Activated T-helper 1 cell treated with anti-CD3 and anti-CD28 coated beads, Interleukin-12 subunit alpha, Interleukin-12 subunit beta, Interleukin-2, Interleukin-4 antibody, amounts not matched to agents 30 ng/mL and 10 ng/mL and 1 ng/mL, durations not matched to agents 14 hours and 24 hours and 36 hours (primary cell): ENCODE measurements at places on chromosomes 12 and 14.

DNA sequence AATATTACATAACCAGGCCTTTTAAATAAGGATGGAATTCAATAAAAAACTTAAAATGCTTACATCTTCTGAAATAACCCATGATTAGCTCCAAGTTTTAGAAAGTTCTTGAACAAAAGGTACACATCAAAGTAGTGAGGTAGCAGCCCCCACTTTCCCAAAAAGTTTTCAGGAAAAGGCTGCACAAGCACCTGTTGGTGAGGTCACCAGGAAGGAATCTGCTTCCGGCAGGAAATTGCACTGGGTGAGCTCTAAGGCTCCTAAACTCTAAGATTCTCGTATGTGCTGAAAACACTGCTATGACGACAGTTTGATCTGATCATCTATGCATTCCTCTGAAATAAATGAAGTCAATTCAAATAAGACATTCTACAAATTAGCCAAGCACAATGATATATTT, 34.3 kb upstream of the TTC7B start:
- DNase-seq, result no peak

DNA sequence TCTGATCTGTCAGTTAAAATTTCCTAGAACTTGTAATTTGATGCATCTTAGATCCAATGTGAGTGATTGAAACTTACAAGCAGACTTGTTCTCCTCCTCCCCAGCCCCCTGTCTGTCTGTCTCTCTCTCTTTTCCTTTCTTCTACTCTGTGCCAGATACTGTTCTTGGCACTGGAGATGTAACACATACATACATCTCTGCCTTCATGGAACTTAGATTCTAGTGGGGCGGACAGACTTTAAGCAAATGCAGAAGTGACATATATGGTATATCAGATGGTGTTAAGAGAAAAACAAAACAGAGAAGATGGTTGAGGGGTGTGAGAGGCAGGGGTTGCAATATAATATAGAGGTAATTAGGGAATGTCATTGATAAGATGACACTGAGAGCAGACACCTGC, 6.6 kb downstream of the CHST11 start:
- DNase-seq, result no peak

DNA sequence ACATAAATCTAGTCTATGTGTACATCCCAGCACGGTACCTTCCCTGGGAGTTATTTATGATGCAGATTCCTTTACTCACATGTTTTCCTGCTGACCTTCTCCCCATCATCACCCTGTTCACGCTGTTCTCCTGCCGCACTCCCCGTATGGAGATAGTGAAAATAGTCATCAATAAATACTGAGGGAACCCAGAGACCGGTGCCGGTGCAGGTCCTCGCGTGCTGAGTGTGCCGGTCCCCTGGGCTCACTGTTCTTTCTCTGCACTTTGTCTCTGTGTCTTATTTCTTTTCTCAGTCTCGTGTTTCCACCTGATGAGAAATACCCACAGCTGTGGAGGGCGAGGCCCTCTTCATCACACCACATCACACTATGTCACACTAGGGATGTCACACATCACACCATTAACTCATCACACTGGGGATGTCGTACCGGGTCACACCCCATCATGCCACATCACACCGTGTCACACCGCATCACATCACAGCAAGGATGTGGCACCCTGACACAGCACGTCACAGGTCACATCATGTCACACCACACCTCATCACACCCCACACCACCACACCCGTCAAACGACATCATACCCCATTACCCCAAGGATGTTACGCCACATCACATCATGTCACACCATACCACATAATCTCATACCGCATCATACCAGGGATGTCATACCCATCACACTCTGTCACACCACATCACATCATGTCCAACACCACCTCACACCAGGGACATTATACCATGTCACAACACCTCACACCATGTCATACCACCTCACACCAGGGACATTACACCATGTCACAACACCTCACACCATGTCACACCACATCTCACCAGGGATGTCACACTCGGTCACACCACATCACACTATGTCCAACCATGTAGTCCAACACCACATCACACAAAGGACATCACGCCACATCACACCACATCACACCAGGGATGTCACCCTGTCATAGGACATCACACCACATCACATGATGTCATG, 207.0 kb downstream of the TMEM121 start:
- DNase-seq, result no peak

DNA sequence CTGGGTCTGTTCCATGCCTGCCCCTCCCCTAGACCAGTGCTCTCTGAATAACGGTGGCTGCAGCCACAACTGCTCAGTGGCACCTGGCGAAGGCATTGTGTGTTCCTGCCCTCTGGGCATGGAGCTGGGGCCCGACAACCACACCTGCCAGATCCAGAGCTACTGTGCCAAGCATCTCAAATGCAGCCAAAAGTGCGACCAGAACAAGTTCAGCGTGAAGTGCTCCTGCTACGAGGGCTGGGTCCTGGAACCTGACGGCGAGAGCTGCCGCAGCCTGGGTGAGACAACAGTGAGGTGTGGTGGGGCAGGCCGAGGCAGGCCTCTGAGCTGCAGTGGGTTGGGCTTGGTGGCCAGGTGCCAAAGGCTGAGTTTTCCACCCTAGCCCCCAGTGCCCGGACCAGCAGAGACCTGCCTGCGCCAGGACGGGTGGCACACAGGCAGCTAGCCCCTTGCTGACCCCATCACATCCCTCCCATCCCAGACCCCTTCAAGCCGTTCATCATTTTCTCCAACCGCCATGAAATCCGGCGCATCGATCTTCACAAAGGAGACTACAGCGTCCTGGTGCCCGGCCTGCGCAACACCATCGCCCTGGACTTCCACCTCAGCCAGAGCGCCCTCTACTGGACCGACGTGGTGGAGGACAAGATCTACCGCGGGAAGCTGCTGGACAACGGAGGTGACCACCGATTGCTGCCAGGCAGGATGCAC, 28.2 kb upstream of the LRP1-AS start:
- DNase-seq, result peak; percentile 14

- no peak for DNase-seq
Measured at GRCh38 chr14:73824127-73824526, 27.5 kb upstream of the PTGR2 start.

DNA sequence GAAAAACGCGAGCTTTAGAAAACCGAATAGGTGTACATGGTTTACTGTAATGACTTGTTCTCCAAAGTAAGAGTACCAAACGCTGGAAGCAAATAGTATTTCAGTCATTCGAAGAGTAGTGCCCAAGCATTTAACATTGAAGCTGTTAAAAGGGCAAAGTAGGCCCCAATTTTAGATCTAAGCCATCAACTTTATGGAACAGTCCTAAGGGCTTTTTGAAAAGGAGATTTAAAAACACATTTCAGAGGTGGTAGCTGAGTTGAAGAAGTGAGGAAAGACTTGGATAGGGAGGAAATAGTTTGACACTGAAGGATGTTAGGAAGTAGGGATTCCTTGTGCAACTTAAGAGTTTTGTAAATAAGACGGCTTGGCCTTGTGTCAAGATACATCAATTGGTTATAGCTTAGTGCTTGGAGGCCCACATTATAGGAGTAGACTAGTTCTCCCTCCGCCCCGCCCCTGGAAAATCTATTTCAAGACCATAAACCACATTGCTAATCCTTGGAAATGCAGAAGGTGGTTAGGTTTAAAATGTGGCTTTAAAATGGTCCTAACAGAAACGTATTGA, 783 bp upstream of the TUBA1B start:
- DNase-seq, result no peak

GRCh38 chr12:115450017-115450416, 766.0 kb upstream of the TBX3 start:
- DNase-seq, result no peak

- no peak for DNase-seq
Measured at GRCh38 chr14:100504372-100505078, 82.7 kb downstream of the BEGAIN start.

DNA sequence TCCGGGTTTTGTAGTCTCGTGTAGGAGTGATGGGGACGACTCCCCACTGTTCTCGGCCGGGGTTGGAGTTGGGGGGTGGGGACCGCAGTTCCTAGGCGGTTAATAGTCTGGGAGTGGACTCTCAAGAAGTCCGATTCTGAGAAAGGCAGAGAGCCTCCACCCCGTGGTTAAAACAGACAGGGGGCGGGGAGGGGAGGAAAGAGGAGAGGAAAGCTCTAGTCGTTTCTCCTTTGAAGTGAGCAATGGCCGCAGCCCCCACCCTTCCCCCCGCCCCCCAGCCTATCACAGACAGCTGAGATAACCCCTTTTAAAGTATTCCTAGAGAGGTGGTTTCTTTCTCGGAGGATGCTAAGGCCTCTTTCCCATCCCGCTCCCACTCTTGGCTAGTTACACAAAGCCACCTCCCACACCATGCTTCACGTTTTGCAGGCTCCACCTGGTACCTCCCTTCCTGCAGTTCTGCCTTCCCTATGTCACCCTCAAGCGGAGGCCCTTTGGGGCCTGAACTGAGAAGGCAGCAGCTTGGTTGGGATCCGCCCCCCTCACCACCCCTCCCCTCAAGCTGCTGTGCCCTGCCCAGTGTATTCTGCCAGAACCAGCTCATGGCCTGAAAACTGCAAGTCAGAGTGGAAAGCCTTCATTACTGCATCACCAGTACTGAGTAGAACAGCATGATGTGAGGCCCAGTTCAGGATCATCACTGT, 853 bp downstream of the USP5 start:
- DNase-seq, result peak; percentile 58

- no peak for DNase-seq
Measured at GRCh38 chr14:71675126-71675899, 256.9 kb upstream of the RGS6 start.

- no peak for DNase-seq
Measured at GRCh38 chr12:50581226-50582184, 76.7 kb downstream of the DIP2B start.

- DNase-seq, result no peak
Measured at GRCh38 chr12:124179936-124180607, 114.8 kb upstream of the RFLNA start.

DNA sequence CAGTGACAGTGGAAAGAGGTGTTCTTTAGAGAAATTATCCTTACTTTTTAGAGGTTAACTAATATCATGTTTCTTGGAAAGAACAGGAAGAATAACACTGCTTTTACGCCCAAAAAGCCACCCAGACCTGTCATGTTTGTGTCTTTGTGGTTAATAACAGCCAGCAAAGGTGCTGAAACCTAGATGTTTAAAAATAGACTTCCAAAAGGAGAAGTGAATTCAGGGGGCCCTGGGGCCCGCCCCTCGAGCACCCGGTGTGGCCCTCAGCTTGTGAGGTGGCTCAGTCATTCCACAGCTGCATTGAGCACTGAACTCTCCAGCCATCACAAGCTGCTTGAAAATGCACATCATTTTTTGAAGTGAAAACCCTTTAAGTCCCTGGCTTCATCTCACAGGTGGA, 20.8 kb upstream of the AMN start:
- DNase-seq, result no peak

DNA sequence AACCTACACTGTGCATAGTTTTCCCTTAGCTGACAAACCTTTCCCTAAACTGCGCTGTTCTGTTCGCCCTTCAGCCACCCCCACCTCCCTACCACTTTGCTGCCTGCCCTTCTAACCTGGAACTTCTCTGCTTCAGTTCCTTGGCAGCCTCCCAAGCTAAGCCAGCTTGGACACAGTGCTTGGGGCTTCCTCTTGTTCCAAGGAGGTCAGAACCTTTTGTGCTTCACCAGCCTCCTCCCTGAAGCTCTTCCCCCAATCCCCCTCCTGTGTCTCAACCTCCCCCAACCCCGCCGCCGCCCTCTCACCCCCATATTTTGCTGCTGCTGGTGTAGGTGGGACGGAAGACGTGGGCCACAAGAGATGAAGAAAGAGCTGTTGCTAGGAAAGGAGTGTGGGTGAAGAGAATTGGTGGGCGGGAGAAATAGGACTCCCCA, 8.1 kb upstream of the RIC8B start:
- DNase-seq, result no peak

DNA sequence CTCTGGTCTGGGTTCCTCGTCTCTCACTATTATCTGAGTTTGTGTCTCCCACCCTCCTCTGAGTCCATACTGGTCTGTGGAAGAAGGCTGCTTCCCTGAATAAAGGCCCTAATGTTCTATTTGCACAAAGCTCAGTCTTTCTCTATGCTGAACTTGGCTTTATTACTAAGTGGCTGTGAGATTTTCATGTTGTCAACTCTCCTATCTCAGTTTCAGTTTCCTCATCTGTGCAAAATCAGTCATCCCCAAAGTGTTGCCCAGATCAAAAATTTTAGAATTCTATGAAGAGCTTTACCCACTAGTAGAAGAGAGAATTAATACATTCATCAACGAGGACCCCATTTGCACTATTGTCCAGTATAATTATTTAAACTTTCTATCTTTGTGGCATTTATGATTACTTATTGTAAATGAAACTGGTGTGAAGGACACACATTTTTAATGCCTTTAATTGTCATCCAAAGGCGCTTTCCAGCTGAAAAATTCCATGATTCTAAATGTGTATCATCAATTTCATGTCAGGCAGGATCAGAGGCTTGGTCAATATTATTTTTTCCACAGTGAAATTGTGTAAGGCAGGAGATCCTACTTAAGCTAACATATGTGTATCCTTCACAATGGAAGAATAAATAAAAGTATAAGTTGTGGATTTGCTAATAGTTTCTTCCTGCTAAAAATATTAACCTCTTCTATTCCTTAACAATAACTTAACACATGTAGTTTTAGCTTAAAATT, 79.1 kb upstream of the EEA1 start:
- DNase-seq, result no peak

DNA sequence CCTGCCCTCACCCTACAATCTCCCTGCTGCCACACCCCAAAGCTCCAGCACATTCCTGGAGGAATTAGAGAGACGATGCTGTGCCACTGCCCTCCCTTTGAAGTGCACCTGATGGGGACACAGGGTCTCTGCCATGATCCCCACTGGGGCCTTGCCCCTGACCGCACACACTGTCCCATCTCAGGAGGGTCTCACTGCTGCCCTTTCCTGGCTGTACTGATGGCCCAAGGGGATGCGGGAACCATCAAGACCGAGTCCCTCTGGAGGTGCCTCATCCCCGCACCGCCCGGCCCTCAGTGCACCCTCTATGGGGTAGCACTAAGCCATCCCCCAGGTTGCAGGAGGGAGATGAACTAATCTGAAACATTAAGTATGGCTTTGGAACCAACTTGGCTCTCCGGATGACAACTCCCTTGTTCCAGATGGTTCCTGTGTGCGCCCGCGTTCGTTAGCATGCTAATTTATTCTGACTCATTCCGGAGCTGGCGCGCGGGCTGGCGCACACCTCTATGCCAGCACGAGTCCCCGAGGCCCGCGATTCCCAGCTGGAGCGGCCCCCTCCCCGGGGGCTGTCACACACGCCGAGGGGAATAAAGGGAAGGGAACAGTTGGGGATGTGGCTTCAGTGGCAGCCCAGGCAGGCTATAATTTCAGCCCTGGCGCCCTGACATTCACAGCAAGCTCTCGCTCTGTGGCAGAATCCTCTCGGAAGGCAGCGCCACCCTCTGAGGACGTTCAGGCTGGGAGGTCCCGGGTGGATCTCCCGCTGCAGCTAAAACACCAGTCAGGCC, 34.2 kb upstream of the C14orf180 start:
- no peak for DNase-seq
